ENCODE measurements at places on chromosomes 4 and X.

DNA sequence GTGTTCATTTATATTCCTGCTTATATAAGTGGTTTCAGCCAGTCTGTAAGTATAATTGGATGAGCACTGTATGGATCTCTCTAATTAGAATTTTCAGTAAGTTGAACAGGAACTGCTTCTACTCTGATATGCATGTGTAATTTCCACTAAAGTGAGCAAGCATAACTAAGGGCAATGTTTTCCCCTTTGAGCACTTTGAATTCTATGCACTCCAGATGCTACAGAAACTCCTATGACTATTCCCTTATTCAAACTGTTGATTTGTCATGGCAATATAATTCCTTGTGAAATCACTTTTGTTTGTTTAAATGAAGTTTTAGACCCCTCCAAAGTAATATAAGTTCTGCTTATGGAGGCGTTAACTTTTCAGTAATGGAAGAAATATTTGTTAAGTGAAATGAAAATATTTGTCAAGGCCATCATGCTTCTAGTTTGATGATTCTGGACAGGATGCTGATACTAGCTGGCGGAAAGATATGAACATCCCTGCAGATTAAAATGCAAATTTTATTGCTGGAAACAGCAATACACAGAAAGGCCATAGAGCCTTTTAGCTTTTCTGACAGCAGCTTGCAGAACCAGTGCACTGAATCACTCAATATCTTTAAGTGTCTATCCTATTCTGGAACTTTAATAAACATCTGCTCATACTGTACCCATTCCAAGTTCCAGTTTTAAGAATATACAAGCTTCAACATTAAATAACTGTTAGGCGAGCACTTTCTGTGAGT lies 1460.8 kb downstream of the RAPGEF2 start:
- no peak for DNase-seq

DNA sequence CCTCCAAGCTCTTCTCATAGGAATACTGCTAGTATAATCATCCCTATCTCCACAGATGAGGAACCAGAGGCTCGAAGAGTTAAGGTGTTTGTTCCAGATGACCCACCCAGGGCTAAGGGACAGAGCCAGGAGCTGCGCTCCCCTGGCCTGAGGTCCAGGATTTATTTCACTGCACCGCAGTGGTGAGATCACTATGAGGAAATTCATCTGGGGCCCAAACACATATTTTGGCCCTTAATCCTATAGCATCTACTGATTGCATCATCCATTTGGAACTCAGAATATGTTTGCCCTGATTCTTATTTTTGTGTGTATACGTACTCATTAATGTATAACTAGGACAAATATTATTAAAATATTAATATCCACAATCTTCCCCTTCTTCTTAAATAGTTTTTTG lies 100.1 kb upstream of the RBPJ start:
- DNase-seq = peak; percentile 72

DNA sequence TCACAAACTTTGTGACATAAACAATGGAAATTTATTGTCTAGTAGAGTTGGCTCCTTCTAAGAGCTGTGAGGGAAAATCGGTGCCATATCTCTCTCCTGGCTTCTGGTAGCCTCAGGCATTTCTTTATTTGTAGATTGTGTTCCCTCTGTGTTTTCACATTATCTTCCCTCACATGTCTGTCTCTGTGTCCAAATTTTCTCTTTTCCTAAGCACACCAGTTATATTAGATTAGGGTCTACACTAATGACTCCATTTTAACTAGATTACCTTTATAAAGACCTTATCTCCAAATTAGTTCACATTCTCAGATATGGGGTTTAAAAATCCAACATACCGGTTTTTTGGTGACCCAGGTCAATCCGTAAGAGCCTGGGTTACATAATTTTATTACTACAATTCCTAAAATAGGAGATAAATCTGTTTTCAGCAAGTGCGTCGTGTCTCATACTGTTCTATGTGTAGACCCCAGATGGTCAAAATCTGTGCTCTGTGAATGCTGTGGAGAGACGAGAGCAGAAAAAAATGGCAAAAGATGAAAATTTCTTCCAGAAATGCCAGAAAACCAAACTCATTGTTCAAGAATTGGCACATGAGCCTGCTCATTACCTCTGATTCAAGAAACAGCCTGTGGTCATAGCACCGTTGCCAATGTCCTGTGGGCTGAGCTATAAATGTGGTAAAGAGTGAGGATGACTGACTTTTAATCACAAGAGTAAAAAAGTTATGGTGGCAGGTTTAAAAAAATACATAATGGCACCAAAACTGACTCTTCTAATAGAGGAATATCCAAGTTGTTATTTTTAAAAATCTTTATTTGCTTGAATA lies 574.7 kb downstream of the PCDH7 start:
- DNase-seq = no peak

- no peak for DNase-seq
Measured at GRCh38 chr4:16125571-16126445, 42.0 kb upstream of the PROM1 start.

- DNase-seq = no peak
Measured at GRCh38 chr4:143420227-143420626, 83.6 kb downstream of the GAB1 start.

GRCh38 chr4:130125467-130125866 lies 1029.5 kb downstream of the C4orf33 start:
- DNase-seq = peak; percentile 9

DNA sequence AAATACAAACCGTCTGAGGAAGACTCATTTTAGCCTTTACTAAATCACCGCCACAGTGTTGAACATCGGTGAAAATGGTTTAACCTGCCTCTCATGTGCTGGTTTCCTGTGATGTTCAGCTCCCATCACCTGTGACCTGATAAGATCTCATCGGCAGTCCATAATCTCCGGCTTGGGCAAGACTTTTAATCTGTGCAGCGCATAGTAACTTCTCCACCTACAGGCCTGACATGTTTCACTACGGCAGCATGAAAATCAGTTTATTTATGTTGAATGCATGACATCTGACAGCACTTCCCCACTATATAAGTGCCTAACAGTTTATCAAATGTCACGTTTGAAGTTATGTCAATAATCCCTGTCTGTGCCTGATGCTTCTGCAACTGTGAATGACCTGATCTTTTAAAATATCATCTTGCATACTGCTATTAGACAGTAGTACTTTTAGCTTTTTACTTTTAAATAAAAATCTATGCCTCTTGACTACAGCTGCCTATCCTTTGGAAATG lies 1919.8 kb upstream of the AGA start:
- DNase-seq = no peak

- DNase-seq = no peak
Measured at GRCh38 chrX:46202733-46203514, 342.3 kb downstream of the ZNF674 start.

DNA sequence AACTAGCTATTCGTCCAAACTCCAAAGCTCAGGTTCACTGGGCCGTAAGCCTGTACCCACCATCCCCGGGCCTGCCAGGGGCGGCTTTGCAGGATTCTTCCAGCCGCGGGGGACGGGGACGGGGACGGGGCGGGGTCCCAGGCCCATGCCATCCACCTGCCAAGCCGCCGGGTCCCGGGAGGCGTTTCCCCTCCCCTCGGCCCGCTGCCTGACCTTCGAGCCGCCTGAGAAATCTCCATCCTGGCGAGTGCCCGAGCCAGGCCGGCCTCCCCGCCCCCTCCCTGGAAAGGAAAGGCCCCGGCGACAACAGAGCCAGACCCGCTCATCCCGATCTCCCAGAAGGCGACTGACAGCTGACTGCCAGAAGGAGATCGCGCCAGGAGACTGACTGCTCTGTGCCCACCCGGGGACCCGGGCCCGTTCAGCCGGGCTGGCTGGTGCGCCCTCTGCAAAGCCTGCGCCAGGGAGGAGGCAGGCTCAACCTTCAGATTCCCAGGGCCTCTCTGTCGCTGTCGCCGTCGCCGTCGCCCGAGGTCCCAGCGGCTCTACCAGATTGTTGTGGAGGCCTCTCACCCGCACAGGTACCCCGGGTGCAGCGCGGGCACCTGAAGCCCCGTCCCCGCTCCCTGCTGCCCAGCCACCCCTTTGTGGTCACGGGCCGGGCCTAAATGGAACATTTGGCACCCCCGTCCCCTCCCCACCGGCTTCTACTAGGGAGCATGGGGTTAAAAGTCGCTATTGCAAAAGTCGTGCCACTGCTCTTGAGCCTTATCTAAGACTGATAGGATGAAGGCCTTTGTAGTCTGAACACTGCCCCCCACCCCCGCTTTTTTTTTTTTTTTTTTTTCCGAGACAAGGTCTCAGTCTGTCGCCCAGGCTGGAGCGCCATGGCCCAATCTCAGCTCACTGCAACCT lies at the start of gene RGN:
TSS of gene RGN (plus strand) at position 315 of the 915 bp plus-strand sequence. CDS start 2,702 bp downstream, outside the sequence.
- no peak for DNase-seq

DNA sequence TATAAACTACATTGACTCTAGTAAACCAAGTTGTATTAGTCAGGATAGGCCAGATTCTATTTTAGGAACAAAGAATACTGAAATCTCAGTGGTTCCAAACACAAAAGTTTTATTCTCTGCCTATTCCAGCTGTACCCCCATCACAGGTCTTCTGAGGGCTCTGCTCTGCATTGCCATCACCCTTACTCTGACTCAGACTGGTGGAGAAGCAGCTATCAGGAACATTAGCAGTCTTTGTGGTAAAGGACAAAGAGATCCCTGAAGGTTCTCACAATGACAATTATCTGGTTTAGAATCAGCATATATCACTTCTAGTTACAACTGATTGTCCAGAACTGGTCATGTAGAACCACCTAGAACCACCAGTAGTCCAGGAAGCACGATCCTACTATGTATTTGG lies 251.1 kb downstream of the GLUD2 start:
- DNase-seq = no peak

- peak; percentile 8 for DNase-seq
Measured at GRCh38 chr4:10917566-10917965, 233.0 kb upstream of the CLNK start.

DNA sequence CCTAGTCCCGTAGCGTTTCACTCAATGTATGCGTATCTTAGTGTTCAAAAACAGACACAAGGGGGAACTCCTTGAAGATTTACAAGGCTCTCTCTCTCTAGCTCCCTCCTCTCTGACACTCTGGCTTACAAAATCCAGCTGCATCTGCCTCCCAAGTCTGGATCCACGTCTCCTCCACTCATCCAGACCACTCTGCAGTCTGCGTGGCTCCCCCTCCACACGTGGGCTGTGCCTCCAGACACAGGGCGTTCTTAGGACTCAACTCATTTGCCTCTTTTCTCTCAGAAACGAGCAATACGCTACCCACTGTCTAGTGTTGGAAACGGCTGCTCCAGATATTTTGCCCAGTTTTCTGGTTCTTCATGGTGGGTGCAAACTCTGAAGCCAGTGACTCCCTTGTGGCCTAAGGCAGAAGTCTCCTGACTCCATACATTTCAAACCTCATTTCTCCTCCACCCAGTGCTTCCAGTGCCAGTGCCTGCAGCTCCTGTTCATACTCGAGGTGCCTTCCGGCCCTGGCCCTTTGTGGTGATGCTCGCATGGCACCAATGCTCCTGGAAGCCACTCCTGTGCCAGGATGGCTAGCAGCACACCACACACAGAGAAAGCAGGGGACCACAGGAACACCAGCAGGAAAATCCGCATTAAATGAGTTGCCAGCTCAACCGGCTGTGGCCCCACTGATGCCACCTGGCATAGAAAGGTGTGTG lies 24.1 kb downstream of the NAT8L start:
- DNase-seq = no peak

DNA sequence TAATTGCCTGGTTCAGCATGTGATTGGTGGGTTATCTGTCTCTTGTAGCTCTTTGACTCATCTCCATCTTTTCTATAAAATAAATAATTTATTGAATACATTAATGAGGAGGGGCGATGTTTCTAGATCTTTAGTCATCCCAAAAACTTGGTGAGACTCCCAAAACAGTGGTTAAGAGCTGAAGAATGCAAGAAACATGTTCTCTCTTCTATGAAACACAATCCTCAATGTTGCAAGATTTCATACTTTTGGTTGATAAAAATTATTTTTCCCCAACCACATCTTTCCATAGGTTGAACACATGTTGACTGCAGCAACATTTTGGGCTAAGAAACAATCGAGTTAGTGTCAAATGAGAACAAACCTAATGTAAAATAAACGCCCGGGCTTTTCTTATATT lies 1.2 kb upstream of the TMEM47 start:
- peak; percentile 55 for DNase-seq

- DNase-seq = no peak
Measured at GRCh38 chr4:41369680-41370079, 113.0 kb downstream of the UCHL1 start.

DNA sequence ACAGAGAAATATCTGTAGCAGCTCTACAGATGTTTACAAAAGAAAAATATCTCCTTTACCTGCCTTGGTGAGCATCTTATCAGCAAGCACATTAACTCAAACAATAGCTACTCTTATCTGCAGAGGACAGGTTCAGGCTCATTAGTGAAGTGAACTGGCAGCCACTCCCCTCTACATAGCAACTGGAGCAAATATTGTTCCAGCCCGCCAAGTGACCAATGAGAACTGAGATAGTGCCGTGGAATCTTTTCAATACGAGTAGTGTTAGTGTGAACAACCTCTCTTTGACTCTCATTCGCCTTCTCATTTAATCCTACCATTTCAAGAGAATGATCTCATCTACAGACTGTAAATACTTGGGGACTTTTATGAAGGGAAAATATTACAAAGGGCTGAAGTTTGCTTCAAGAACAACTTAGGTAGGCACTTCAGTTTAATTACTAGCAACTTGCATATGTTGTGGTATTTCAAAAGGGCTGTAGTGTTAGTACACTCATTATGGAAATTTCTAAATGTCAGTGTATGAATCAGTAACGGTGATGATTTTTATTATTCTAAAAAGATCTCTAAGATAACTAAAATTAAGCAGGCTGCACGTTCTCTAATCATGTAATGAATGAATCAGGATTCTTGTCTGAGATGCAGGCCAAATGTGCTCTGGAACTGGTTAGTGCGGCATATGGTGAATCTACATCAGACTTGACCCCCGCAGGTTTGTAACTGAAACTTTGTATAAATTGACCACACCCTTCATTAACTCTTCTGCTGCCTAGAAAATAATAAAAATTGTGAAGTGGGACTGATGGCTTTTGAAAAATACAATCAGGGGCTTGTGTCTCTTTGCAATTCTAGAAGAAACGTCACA lies 72.4 kb downstream of the PALLD start:
- DNase-seq = peak; percentile 68

DNA sequence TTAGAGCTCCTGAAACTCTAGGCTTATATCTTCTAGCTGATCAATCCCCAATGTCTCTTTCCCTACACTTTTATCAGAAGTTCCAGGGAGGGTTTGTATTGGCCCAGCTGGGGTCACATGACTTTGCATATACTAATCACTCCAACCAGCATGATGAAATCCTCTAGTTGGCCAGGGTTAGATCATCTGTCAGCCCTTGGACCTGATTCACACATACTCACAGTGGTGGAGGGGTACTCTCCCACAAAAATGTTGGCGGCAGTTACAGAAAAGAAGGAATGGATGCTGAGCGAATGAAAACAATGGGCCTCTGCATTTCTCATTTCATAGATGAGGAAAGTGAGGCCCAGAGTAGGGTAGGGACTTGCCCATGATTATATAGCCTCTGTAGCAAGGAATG lies 151.1 kb downstream of the PJA1 start:
- peak; percentile 73 for DNase-seq

Measured in choroid plexus epithelial cell (primary cell).